ENCODE measurements at places on chromosomes 13 and 19. TPM values are rescaled to one million over a fixed set of nuclear protein-coding genes. Genes with fewer than 3 reads are reported as not detected.

- H3K36me3 ChIP-seq: peaks cover 21% of the 10 kb centered on the region
- peak overlapping the region; percentile 98 for H3K27ac ChIP-seq
- H3K27me3 ChIP-seq: no peaks in the 10 kb centered on the region
- no peak for DNase-seq
Observed at GRCh38 chr19:46603752-46604231, 2.7 kb downstream of the CALM3 start.

GRCh38 chr19:6459262-6460098 lies at the start of gene SLC25A23:
TSS of gene SLC25A23 (minus strand) at chr19:6459792. CDS start at chr19:6459628, 164 bp downstream.
- no peaks in the 10 kb centered on the region for H3K27me3 ChIP-seq
- no peak for DNase-seq
- peak within 1 kb of the TSS; percentile 59 for H3K27ac ChIP-seq
- peaks cover 4% of the 10 kb centered on the region for H3K4me1 ChIP-seq

- H3K4me3 ChIP-seq: peak overlapping the region; percentile 82
- no peaks in the 10 kb centered on the region for H3K36me3 ChIP-seq
- H3K4me1 ChIP-seq: peaks cover 3% of the 10 kb centered on the region
- H3K27me3 ChIP-seq: no peaks in the 10 kb centered on the region
Observed at GRCh38 chr13:46894568-46894967, 2.3 kb downstream of the HTR2A start.

DNA sequence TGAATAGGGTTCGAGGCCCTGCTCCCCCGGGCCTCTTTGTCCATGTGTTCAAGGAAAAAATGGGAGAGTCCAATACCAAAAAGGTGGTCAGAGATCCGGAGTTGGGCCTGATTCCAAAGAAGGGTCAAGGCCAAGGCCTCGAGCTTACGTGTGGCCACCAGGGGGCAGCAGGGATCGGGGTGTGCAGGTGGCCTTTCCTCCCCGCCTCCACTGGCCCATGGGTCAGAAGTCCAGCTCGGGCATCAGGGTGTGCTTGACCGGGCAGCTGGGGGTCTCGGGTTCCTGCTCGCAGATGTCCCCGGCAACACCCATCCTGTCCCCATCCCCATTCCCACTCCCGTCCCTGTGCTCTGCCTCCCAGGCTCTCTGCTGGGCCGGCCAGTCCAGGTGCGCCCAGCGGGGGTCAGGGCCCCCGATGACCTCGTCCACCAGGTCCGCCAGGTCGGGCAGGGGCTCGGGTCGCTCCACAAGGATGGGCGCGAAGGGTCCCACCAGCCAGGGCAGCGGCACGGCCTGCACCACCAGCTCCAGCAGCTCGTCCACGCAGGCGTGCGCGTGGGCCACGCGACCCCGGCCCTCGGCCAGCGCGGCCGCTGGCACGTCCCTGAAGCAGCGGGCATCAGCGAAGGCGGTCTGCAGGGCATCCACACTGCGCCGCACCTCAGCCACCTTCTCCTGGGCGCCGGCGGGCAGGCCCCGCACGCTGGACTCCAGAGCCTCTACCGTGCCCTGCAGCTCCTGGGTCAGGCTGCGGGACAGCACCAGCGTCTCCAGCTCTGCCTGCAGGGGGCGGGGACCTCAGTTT lies 5.2 kb upstream of the PLIN4 start:
- no peak overlapping the region for H3K4me3 ChIP-seq
- H3K36me3 ChIP-seq: no peaks in the 10 kb centered on the region
- H3K4me1 ChIP-seq: peaks cover 3% of the 10 kb centered on the region
- no peak overlapping the region for H3K27ac ChIP-seq
- no peak for DNase-seq

DNA sequence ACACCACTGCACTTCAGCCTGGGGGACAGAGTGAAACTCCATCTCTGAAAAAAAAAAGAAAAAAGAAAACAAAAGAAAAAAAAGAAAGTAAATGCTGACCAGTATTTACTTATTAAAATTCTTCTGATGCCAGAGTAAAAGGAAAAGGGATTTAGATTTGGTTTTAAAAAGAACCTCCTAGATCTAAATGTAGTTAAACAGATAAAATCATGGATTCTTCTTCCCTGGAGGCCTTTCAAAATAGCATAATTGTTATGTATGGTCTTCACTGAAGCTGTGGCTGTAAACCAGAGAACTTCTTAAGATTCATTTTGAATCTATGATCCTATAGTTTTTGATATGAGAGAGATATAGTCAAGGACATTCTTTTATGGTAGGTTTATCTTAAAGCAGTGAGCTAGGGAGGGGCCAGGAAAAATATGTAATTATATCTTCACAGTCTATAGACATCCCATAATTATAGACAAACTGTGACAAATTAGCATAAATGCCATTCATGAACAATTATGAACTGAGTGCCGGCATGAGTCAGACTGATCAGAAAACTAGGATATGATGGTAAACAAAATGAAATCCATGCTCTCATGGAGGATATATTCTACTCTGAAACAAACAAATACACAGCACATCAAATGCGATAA lies 14.9 kb upstream of the STK24 start:
- no peaks in the 10 kb centered on the region for H3K4me1 ChIP-seq
- no peak overlapping the region for H3K27ac ChIP-seq

DNA sequence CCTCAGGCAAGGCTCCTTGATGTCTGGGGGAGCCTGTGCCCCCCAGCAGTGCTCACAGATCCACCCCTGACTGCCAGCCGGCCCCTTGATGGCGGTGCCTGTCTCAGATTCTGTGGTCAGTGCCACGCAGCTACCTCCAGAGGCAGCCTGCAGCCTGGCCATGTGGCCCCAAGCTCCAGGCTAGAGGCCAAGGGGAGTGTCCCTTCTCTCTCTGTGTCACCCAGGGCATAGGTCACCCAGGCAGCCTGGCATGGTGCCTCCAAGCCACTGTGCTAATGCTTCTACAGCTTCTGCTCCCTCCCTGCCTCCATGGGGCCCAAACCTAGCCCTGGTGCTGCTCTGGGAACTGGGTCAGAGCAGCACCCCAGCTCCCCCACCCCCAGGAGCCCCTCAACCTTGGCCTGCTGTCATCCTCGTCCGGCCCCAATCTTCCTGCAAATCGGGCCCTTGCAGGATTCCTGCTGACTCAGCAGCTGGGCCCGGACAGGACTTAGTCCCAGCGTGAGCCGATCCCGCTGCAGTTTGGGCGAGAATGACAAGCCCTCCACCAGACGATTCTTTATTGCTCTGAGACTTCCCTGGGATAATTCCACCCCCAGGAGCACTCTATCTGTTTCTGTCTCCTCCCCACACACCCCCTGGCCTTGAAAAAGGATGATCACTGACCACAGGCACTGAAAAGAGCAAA lies 2.8 kb upstream of the ARL11 start:
- H3K27me3 ChIP-seq: no peaks in the 10 kb centered on the region
- no peak for DNase-seq
- H3K36me3 ChIP-seq: no peaks in the 10 kb centered on the region

- H3K27me3 ChIP-seq: no peaks in the 10 kb centered on the region
- peaks cover 5% of the 10 kb centered on the region for H3K36me3 ChIP-seq
- no peak overlapping the region for H3K27ac ChIP-seq
- DNase-seq: peak; percentile 52
Observed at GRCh38 chr13:98439896-98440295, 137.0 kb downstream of the STK24 start.

DNA sequence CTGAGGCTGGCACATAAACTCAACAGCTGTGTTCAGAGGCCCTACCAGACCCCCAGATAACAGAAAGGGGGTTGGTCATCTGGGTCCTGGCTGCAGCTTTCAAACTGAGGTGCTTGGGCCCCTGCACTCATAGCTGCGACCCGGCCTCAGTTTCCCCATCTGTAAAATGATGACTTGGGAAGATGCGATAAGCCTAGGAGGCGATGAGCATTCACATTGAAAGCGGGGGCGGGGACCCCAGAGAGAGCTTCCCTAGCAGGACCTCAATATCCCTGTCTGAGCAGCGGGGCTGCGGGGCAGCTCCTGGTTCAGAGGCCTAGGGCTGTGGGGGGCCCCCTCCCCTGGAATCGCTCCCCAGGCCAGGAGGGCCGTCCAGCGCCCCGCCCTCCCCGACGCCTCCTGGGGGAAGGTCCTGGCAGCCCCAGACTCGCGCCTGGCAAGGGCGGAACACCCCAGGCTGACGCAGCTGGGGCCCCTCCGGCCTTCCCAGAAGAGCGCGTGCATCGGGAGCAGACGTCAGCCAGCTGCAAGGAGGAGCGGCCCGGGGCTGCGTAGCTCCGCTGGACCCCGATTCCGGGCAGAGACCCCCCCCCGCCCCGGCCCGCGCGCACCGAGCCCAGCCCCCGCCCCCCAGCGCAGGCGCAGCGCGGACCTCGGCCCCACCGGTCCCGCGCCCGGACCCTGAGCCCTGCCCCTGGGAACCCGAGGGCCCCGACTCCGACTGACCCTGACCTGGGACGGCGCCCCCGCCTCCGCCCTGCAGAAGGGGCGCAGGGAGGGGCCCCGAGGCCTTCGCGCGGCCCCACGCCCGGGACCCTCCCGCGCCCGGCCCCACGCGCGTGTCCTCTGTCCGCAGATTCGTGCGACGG lies 3.5 kb downstream of the FSTL3 start:
- H3K4me1 ChIP-seq: peaks cover 21% of the 10 kb centered on the region
- peak overlapping the region; percentile 98 for H3K27ac ChIP-seq
- peak overlapping the region; percentile 88 for H3K4me3 ChIP-seq
- no peaks in the 10 kb centered on the region for H3K36me3 ChIP-seq
- no peaks in the 10 kb centered on the region for H3K27me3 ChIP-seq

- H3K4me3 ChIP-seq: no peak within 1 kb of the TSS
- no peaks in the 10 kb centered on the region for H3K27me3 ChIP-seq
- peaks cover 20% of the 10 kb centered on the region for H3K36me3 ChIP-seq
- no peaks in the 10 kb centered on the region for H3K4me1 ChIP-seq
Observed at GRCh38 chr13:113452942-113453901, at the start of gene ADPRHL1. TSS of gene ADPRHL1 (minus strand) at chr13:113453488. CDS start at chr13:113453437, 51 bp downstream.

DNA sequence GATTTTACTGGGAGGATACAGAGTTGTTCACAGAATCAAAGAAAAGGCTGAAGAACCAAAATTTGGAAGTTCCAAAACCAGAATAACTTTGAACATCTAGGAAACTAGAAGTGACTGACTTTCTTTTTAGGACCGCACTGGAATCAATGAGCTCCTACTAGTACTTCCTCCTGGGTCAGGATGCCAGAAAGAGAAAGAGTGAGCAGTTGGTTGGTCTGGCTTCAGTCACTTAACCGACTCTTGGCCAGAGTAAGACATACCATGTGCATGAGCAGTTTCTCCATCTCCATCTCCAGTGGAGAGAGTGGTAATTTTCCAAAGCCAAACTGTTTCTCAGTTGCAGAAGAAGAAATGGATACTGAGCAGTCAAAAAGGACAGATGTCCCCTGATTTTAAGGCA lies 27.1 kb upstream of the MTUS2 start:
- H3K27ac ChIP-seq: peak overlapping the region; percentile 21
- no peaks in the 10 kb centered on the region for H3K36me3 ChIP-seq
- H3K4me1 ChIP-seq: no peaks in the 10 kb centered on the region

DNA sequence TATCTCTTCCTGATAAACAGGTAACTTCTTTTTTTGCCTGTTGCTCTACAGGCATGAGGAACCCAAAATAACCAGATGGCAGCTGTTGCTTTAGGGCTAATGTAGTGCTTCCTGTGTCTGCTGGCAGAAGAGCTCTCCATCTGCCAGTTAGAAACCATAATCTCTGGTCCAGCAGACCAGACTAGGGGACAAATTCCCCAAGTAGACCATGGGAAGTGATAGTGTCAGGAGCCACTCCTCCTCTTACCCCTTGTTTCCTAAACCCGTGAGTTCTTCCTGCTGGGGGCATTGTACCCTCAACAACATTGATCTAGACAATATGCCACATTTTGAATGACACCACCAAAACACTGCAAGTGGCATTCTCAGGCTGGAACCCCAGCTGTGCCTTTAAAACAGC lies 135.9 kb downstream of the DLEU7 start:
- H3K36me3 ChIP-seq: no peaks in the 10 kb centered on the region
- no peaks in the 10 kb centered on the region for H3K4me1 ChIP-seq
- DNase-seq: no peak
- no peak overlapping the region for H3K4me3 ChIP-seq

DNA sequence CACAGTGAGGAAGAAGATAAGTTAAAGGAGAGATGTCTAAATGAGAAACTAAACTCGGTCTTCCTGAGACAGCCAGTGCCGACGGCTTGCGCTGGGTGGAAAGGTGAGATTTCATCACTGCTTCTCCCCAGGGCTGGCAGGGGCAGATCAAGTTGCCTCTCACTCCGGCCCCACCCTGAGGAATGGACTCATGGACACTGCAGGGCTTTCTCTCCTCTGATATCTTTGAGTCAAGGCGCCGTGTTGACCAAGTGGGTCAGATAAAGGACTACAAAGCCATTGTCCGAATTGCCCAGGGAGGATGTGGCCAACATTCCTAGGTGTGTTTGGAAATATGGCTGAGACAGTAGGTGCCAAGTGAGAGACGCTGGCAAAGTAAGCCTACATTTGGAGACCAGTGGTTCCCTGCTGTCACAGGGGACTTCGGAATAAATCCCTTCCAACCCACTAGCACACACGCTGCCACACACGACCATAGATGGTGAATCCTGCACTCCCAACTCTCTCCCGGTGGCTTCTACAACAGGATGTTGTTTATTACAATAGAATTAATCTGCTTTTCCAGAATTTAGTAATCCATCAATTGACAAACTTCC lies 156.5 kb upstream of the TSC22D1 start:
- H3K27me3 ChIP-seq: no peaks in the 10 kb centered on the region
- no peak for DNase-seq

DNA sequence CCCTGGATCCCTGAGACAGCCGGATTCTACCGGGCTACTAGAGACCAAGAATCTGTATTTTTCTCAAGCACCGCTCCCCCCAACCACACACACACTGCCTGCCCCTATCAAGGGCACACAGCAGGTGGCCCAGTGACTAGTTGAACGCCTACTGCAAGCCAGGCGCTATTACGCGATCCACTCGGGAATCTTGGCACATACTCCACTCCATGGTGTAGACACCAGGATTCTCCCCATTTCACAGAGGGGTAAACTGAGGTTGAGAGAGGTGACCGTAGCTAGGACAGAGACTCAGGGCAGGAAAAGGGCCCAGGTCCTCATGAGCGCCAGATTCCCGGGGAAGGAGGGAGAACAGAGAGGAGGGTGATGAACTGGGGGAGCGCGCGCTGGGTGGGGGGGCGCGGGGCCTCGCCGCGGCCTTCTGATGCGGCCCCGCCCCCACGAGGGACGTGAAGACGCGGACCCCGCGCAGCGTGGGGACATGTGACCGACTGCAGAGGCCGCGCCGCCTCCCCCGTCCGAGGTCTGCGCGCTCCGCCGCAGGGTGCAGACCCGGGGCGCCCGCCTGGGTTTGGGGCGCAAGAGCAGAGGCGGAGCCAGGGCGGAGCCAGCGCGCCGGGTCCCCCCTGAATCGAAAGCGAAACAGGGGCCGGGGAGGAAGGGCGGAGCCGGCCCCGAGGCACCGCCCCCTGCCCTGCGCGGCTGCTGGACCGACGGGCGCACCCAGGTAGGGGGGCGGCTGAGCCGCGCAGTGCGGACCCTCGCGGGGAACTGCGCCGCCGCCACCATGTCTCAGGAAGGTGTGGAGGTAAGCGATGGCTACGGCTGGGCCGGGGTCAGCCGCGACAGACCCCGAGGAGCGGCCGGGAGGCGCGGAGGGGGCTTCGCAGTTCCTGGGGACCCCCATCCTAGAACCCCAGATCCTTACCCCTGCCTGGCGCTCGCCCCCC lies at the start of gene SHFL:
SHFL (plus strand) TSS at position 677 of the 950 bp plus-strand sequence; CDS start at position 788, 111 bp downstream.
- peak within 1 kb of the TSS; percentile 80 for H3K4me3 ChIP-seq
- peaks cover 17% of the 10 kb centered on the region for H3K36me3 ChIP-seq
- no peaks in the 10 kb centered on the region for H3K27me3 ChIP-seq
- DNase-seq: no peak
- no peaks in the 10 kb centered on the region for H3K4me1 ChIP-seq

Gene OR1M1
- not detected for total RNA-seq

Gene FAM83E
- not detected for total RNA-seq

Gene PSPN
- not detected for total RNA-seq

Gene WASF3
- 14.3 TPM for total RNA-seq

Gene LGALS4
- total RNA-seq: not detected

Gene LRRC25
- 6.9 TPM for total RNA-seq

Gene FXYD7
- not detected for total RNA-seq

Gene ZSCAN18
- total RNA-seq: 181 TPM

Gene CDC42EP5
- 153 TPM for total RNA-seq

Gene GARRE1
- 59.2 TPM for total RNA-seq

Gene TBXA2R
- 37.8 TPM for total RNA-seq

Gene CD70
- not detected for total RNA-seq

All from ascending aorta (tissue), 2 donors.